ENCODE measurements at places on chromosomes 5 and 9.
A peak's percentile ranks its signal among the peaks of the same experiment; 100 is the strongest.

GRCh38 chr5:102762562-102763227 is 7.6 kb downstream of the PAM start:
- DNase-seq, result peak; percentile 59

DNA sequence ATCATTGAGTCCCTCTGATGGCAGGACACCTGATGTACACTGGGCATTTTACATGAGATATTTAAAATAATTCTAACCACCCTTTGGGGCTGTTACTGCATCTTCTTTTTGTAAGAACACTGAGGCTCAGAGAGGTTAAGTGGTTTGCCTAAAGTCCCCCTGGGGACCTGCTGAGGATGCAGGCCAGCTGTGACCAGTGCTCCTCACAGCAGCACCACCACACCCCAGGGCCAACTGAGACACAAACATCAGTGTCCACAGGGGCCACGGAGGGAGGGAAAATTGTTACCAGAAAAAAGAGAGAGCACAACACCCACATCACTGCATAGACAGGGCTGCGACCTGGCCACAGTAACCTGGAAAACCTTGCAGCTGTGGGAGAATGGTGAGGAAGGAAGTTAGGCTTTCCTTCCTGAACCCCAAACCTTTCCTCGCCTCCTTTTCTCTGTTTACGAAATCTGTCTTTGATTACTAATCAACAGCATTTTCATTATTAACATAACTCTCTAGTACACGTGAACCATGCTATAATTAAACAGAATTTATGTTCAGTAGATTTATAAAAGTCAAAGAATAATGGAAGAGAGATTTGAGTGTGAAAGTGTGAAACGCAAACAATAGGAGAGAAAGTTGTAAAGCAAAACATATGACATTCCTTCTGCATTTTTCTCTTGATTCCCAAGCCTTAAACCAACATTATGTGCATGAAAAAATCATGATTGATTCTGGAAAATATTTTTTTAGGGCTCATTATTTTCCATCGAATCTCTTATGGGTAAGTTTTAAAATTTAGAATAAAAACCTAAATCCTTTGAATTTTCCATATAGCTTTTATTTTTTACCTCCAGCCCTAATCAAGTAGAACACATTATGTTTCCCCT is 228.1 kb upstream of the DAPK1 start:
- no peak for DNase-seq

DNA sequence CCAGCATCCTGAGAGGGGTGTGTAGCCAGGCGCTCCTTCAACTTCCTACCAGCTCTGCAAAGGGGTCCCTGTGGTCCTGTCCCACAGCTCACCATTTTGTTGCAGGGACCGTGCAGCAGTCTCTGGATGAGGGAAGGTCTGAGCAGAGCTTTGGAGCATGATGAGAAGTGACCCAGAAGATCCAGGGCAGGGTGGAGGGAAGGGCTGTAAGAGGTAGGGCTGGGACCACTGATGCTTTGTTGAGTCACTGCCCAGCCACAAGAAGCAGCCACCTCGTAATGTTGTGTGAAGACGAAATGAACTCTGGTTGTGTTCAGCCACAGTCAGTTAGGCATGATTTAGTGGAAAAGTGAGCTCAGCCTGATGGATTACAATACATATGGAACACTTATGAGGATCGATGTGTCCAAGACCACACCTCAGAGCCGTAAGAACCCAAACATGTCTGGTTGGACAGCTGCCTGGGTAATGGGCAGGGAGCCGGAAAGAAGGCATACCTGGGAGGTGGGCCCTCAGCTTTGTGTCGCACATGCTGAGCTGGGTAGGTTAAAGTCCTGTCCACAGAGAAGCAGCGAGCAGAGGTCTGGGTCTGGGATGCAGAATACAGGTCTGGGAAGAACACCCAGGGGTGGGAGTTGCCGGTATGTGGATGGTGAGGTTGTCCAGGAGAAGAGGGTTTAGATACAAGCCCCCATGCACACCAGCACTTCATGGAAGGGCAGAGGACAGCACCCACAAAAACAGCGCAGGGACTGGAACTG is 250.1 kb downstream of the GADD45G start:
- no peak for DNase-seq

DNA sequence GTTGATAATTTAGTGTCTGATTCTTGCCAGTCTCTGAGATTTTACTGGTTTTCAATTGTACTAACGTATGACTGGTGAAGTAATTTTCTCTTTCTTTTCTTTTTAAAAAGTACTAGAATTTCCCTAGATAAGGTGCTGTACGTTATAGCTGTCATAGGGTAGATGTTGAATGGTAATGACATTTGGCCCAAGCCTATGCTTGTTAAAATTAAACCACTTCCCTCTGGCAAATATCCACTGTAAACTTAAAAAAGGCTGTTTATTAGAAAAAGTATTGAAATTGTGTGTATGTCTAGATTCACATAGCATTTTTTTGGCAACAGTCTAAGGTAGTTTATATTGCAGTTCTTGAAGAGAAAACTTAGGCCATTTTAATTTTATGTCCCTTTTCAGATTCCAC is 97.6 kb downstream of the NNT start:
- no peak for DNase-seq

GRCh38 chr5:148808864-148809642 is 17.4 kb upstream of the ADRB2 start:
- DNase-seq, result no peak

DNA sequence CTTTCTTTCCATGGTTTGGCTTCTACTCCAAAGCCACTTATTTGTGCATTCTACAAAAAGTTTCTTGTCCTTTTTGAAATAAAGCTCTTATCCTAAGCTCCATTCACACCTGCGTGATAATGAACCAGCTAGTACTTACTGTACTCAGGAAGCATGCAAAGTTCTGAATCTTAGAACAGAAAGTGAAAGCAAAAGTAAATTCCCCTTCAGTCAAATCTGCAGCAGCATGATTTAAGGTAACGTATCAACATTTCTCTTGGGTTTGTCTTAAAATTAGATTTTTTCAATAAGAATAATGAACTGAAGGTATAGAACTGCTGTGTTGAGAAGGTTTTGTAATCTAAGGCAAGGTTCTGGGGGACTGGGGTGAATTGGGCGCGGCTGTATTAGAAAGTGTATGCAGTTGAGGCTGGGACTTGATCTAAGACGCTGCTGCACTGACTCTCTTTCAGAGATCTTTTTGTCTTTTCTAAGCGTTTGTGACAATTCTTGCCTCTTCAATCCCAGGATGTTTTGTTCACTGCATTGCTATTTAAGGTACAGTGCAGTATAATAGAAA is at the start of gene ERAP2:
Gene ERAP2, plus strand, starts transcription at position 209 of the 559 bp plus-strand sequence. CDS start 3,186 bp downstream, outside the sequence.
- DNase-seq, result peak; percentile 80

- DNase-seq, result peak; percentile 22
These were observed 40.8 kb upstream of the FSTL4 start for GRCh38 chr5:133652951-133653759.

- no peak for DNase-seq
These were observed 1.5 kb downstream of the PAEP start for GRCh38 chr9:135563039-135563476.

GRCh38 chr9:125444166-125444565 is 182.5 kb downstream of the GAPVD1 start:
- no peak for DNase-seq

DNA sequence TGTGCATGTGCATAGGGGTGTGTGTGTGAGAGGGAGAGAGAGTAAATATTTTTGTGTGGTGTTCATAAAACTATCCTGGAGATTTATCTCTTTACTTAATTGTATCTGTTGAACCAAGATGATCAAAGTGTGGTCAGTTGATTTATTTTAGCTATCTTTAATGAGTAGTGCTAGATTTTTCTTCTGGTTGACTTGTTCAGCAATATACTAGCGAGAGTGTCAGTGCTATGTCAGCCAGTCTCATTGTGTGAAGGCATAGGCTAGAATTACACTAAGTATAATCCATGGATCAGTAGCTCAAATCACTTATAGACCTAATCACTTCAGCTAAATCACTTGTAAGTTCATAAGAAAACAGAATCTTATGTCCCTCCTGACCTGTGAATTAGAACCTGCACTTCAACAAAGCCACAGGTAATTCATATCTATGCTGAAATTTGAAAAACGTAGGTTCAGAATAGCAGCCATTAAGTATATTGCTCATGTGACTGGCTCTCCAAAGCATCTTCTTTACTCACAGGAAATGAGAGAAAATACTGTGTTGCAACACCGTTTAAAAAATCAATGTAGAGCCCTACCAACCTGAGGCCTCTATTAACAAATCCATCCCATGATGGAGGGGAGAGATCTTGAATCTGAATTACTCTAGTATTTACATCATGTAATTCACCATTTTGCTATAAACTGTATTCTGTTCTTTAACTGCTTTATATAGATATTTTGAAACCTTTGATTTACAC is 203.1 kb upstream of the ACTBL2 start:
- no peak for DNase-seq

DNA sequence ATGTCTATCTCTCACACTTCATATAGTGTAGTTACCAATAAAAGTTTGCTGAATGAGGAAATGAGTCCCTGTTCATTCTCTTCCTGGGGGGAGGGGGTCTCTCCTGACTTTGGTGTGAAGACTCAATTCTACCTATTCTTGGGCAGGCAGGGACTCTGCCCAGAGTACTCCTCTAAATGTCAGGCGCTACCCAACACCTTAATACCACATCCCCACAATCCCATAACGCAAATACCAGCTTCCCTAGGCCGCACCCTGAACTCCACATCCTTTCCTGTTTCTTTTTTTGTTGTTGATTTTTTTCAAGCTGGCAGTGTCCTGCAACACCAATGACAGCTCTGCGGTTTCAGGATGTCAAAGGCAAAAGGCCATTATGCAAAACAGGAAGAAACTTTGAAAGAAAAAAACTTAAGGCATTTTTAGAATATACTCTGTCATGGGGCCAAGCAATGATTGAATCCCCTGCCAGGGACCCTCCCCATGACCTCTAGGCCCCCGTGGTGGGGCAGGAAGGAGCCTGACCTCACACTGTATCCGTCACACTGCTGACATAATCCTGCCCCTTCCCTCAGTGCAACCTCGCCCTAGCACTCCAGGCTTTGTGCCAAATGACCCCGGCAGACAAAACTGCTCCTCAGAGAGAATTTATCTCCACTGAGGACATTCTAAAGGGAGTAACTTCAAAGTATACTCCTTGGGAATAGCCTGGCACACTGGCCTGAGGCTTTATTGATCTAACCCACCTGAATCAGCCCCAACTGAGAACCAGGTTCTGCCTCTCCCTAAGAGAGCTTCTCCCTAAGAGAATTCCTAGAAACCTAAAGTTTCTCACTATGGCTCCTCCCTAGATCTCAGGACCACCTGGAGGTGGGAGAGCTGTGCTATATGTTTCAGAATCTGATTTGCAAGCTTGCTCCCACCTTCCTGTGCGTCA is 8.0 kb downstream of the B4GALT1 start:
- no peak for DNase-seq

DNA sequence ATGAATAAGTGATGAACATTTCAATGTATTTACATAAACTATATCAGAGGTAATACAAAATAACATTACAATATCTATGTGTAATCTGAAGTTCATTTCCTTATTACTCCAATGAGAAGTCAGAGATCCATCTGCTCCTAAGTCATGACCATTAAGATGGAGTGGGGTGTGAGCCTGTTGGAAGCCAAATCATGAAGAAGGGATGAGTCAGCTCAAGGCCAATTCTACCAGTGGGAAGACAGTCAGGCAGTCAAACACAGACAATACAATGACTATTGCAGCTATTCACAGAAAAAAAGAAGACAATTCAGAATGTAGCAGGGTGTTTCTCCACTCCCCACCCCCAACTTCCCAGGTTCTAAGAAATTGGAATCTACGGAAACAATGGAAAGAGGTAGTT is 155.0 kb downstream of the NFIB start:
- DNase-seq, result peak; percentile 8

DNA sequence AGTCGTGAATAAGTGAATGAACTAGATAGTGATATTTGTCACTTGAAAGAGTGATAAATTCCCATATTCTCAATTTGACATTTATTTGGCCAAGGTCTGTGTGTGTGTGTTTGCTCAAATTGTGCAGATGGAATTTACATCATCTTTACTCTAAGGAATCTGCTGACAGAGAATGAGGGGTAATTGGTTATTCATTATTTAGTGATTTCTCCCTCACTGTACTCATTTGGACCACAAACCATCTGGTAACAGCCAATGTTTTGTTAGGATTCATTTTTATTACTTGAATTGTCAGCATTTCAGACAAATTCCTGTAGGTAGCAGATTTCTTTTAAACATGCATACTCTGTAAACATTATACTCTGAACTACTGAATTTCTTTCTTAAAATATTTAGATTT is 15.6 kb downstream of the VCAN start:
- no peak for DNase-seq

DNA sequence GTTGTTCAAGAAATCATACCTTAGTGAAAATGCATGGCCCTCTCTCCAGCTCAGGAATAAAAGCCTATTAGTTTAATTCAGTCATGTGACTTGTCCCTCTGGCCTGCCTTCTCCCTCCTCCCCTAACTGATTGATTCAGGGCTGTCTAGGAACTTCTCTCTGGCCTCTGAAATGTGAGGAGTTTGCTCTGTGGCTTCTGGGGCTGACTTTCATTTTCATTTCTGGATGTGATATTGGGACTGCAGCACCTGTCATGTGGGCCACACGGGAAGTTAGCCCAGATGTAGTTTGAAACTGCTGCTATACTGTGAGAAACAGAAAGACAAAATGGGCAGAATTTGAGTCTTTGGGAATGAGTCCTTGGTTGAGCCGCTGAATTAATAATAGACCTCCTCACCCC is 44.8 kb downstream of the PARP8 start:
- peak; percentile 9 for DNase-seq

- no peak for DNase-seq
These were observed 462.1 kb upstream of the GRAMD2B start for GRCh38 chr5:125961150-125961549.

DNA sequence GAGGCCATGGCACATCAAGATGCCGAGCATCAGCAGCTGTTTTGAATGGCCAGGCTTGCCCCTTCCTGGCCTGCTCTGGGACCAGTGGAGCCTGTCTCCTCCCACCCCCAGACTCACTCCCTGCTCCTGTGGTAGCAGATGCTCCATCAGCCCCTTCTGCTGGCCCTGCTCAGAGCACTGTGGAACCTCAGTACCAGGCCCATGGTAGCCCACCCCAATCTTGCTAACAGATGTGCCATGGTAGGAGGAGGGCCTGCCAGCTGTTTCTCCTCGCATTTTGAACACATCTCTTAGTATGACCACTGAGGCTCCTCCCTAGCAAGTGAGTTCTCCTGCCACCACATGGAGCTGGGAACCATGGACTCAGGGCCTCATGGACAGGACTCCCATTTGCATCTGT is 29.5 kb downstream of the COL27A1 start:
- no peak for DNase-seq

All from RWPE1 (cell line).